Esophagus mucosa (tissue), 1 donor: ENCODE measurements at places on chromosomes 12 and 14. TPM values are rescaled to one million over a fixed set of nuclear protein-coding genes. Genes with fewer than 3 reads are reported as not detected.

DNA sequence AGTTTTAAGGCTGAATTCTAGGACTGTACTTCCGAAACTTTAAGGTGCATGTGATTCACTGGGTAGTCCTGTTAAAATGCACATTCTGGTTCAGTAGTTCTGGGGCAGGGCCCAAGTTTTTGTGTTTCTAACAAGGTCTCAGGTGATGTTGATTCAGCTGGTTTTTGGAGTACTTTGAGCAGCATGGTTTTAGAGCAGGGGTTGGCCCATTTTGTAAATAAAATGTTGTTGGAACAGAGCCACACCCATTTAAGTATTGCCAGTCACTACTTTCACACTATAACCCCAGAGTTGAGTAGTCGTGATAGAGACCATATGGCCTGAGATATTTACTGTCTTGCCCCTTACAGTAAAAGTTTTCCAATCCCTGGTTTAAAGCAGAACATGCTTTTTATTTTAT lies 111.3 kb downstream of the SYNE2 start:
- ATAC-seq, result no peak

DNA sequence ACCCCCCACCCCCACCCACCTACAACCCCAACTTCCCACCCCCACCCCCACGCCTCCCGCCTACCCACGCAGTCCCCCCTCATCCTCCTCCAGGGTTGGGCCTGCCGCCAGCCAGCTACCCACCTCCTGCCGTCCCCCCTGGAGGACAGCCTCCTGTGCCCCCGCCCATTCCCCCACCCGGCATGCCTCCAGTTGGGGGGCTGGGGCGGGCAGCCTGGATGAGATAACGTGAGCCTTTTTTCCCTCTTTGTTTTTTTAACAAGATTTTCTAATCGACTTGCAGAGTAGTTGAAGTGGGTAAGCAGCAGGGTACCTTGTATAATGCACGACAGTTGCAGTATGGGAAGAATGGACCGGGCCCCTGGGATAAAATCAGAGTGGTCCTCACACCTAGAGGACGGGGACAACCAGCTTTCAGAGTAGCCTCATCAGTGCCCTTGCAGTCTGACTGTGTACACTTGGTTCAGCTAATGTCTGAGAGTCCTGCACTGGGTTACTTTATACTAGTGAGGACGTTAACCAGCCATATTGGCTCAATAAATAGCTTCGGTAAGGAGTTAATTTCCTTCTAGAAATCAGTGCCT lies 29.4 kb downstream of the CCNK start:
- ATAC-seq, result no peak

GRCh38 chr12:1977588-1977987 lies 26.7 kb downstream of the DCP1B start:
- ATAC-seq, result no peak

DNA sequence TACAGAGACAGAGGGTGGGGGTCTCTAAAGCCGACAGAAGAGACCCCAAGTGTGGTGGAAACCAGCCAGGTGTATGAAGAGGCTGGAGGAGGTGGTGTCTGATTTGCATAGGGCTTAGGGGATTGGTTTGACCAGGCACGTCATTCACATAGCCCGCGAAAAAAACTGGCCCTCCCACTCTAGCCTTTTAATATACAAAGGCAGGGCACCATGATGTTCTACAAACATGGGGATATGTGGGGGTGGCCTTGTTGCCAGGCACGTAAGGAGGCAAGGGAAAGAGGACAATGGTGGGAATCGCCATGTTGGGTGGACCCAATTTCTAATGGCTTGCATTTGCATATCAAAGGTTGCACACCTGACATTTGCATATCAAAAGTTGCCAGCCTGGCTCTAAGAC lies 13.2 kb downstream of the LALBA start:
- ATAC-seq, result no peak

- no peak for ATAC-seq
Observed at GRCh38 chr14:61418746-61419145, 97.4 kb downstream of the PRKCH start.

DNA sequence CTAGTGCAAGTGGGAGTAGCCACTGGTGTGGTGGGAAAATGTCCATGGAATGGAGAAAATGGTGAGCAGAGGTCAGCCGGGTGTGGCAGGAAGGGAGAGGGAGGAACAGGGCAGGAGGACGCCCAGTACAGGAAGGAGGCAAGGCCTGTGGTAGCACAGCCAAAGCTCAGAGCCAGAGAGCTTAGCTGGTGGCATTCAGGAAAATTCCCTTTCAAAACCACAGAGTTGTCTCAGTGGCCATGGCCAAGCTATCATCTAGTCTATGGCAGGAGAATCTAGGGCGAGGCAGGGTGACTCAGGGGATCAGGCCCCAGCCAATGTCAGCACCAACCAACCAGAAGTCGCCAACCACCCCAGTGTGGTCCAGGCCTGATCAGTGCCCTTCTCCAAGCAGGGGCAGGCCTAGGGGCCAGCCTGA lies 67.7 kb upstream of the DDX11 start:
- peak; percentile 60 for ATAC-seq

DNA sequence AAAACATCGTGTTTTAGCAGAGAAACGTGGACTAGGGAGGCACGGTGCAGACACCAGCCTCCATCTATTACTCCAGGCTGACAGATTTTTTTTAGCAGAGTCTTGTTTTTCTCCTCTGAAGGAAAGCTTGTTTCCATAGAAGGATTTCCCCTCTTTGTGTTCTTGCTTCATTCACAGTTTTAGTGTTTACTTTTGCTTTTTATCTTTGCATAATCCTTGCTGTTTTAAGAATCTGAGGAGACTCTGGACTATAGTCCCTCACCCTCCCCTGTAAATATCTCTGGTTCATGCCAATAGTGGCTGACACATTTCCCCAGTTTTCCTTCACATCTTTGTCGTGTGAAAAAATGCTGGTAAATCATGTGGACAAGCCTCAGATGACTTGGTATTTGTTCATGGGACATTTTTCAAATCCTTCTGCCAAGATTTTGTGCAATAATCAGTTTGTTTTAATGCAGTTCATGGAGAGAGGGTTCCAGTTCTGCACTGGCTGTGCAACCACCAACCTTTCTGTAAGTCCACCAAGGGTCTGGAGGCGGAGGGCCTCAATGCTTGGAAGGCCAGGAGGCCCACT lies 39.9 kb upstream of the TMCC3 start:
- ATAC-seq, result no peak

- no peak for ATAC-seq
Observed at GRCh38 chr12:12461923-12462315, 100.7 kb downstream of the DUSP16 start.

Gene GON7
- 9.8 TPM for total RNA-seq

Gene SELPLG
- total RNA-seq, result 0.76 TPM

Gene GYS2
- total RNA-seq, result 0.68 TPM

Gene UBR7
- total RNA-seq, result 13.4 TPM

Gene ZNF10
- 2.4 TPM for total RNA-seq
